ENCODE measurements at places on chromosomes 4 and X.

GRCh38 chrX:121160987-121161386 lies 113.6 kb downstream of the GLUD2 start:
- no peak for DNase-seq

- DNase-seq, result no peak
These were observed 79.2 kb downstream of the FBXL5 start for GRCh38 chr4:15575966-15576365.

DNA sequence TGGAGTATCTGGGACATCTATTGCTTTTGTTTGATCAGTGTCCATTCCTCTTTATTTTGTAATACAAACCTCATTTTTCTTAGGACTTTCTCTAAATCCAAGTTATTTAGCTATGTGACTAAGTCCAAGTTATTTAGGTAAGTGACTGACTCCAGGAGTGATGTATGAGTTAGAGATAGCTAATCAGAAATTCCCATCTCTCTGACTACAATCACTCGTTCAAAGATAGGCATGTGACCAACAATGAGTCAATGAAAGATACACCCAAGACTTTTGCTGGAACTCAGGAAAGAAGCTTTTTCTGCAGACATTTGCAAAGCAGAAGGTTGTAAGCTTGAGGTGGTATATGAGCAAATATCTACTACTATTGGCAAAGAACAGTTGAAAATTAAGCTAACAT lies 72.5 kb upstream of the KCNIP4 start:
- DNase-seq, result no peak

DNA sequence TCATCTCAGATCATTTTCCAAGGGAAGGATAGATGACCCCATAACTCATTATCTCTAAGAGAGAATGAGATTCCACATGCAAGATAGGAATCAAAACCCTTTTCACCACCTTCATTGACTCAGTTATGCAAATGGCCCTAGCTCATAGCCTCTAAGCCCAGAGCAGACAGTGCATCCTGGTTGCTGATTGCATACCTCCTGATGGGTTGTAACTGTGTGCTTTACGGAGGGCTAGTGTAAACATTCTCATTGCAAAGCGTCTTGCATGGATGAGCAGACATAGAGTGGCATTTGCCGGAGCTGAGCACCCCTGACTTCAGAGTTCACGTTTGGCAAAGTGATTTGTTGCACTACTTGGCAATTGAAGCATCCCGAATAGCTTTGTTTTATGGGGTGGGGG lies 151.0 kb downstream of the VCX3A start:
- DNase-seq, result peak; percentile 54

- DNase-seq, result no peak
These were observed 14.3 kb downstream of the CCDC160 start for GRCh38 chrX:134251241-134251640.

DNA sequence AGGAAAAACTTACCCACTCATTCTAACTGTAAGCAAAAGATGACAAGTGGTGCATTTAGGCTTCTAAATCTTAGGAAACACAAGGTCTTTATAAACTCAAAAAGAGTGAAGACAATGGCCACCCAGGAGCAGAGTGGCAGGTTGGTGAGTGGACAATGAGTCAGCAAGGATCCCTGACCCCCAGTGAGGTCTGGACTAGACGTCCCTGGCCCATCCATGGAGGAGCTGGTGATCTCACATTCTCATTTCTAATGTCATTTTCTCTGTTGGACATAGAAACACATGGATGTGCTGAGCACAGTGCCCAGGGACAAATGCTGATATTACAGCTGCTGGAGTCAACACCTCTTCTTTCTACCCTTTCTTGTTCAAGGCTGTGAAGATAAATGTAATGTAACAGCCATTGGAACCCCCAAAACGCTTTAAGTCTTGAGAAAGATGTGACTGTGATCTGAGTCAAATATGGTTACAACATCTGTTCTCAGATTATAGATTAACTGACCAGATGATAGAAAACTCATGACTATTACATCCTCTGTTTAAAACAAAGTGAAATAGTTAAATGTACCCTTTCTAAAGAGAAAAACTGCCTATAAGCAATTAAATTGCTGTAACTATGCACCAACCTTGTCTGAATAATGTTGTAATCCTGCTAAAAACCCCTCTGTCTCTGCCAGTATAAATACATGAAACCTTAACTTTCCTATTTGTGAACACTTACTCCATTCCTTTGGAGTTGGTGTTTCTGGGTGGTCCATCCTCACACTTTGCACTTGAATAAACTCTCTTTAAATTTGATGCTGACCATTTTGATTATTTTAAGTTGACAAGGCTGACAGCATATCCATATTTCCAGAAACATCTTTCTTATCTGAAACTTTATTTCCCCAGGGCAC lies 92.7 kb downstream of the USP46 start:
- DNase-seq, result no peak

DNA sequence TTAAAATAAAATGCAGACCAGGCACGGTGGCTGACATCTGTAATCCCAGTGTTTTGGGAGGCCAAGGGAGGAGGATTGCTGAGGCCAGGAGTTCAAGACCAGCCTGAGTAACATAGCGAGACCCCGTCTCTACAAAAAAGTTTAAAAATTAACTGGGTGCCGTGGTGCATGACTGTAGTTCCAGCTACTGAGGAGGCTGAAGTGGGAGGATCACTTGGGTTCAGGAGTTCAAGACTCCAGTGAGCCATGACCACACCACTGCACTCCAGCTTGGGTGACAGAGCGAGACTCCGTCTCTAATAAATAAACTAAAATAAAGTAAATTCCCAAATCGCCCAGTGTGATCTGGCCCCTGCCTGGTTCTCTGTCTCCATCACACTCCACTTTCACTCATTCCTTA lies 43.7 kb downstream of the TENM3 start:
- no peak for DNase-seq

- DNase-seq, result no peak
These were observed 16.4 kb downstream of the SPIN2B start for GRCh38 chrX:57104921-57105398.

- DNase-seq, result no peak
These were observed 28.2 kb downstream of the ANKRD50 start for GRCh38 chr4:124684301-124684700.

GRCh38 chr4:87938746-87939145 lies 36.8 kb upstream of the SPP1 start:
- no peak for DNase-seq

- DNase-seq, result no peak
These were observed 297.9 kb upstream of the LCORL start for GRCh38 chr4:18319431-18319830.

GRCh38 chrX:69137371-69138117 lies 27.7 kb downstream of the PJA1 start:
- no peak for DNase-seq

- no peak for DNase-seq
These were observed 61.3 kb downstream of the STOX2 start for GRCh38 chr4:183966371-183966770.

GRCh38 chrX:25853002-25853479 lies 285.1 kb upstream of the MAGEB18 start:
- no peak for DNase-seq
